Activated CD8-positive, alpha-beta memory T cell treated with anti-CD3 and anti-CD28 coated beads for 1 hour (primary cell): ENCODE measurements at places on chromosomes 1 and 21.

GRCh38 chr1:234322979-234323378 lies 50.3 kb upstream of the COA6 start:
- no peak for DNase-seq

DNA sequence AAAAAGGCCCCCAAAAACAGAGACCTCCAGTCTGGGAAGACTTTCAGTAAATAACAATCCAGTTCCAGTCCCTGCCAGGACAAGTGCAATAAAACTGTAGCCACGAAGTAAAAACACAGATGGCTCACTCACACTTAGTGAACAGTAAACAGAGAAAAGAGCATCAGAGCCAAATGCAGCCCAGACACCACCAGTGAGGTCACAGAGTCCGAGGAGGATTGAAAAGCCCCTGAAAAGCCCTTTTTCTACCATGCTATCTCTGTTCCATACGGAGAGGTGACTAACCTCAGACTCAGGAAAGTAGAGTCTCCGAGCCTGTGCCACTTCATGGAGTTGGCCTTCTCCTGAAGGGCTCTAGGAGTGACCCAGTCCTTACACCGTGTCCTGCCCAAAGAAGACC lies 84.5 kb downstream of the COLGALT2 start:
- no peak for DNase-seq

GRCh38 chr1:233094691-233095090 lies 144.3 kb downstream of the NTPCR start:
- DNase-seq = no peak

DNA sequence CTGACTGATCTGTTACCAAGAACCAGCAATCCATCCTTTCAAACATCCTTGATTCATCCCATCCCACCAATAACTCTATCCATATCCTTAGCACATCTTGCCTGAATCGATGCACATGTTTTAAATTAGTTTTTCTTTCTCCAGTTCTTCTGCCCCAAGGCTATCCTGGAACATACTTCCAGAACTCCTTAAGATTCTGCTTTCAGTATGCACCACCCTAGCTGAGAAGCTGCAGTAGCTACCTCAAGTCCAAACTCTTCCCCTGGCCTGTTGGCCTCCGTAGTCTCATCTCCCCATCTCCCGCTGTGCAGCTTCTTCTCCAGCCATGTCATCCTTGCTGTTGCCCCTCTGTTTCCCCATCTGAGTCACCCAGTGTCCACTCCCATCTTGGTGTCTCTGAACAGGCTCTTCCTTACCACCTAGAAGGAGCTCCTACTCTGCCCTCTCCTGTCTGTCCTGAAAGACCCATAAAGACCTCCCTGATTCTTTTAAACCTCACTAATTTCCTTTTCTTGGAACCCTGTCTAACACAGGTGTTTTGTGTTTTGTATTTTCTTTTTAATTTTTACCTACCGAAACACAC lies 108.0 kb downstream of the SGIP1 start:
- no peak for DNase-seq

GRCh38 chr1:203743091-203743571 lies 21.9 kb upstream of the LAX1 start:
- DNase-seq = no peak

GRCh38 chr1:32501865-32502264 lies 37.0 kb downstream of the ZBTB8B start:
- no peak for DNase-seq

- no peak for DNase-seq
Measured at GRCh38 chr21:46079352-46080170, 18.4 kb upstream of the COL6A2 start.

DNA sequence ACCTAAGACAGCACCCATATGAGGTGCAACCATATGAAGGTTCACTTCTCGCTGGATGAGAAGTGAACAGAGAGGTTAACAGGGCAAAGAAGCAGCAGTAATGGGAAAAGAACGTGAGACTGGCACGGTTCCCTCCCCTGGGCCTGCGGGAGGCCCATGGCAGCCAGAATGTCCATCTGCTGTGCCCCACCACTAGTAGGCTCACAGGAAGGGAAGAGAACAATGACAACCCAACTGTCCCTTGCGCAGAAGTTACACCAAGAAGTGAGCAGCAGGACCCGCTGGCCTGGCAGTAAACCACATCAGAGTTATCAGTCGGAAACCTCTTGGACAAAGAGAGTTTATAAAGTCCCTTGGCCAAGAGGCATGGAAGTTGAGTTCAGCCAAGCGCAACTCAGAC lies 11.3 kb downstream of the HIVEP3 start:
- DNase-seq = no peak

GRCh38 chr1:10431070-10431730 lies 967 bp downstream of the CENPS start:
- DNase-seq = no peak
